ENCODE measurements at places on chromosomes 4 and X.

- no peak for DNase-seq
These were observed 1.2 kb downstream of the GUCY1A1 start for GRCh38 chr4:155667568-155668511.

GRCh38 chr4:114226179-114226578 is 246.7 kb upstream of the ARSJ start:
- no peak for DNase-seq

DNA sequence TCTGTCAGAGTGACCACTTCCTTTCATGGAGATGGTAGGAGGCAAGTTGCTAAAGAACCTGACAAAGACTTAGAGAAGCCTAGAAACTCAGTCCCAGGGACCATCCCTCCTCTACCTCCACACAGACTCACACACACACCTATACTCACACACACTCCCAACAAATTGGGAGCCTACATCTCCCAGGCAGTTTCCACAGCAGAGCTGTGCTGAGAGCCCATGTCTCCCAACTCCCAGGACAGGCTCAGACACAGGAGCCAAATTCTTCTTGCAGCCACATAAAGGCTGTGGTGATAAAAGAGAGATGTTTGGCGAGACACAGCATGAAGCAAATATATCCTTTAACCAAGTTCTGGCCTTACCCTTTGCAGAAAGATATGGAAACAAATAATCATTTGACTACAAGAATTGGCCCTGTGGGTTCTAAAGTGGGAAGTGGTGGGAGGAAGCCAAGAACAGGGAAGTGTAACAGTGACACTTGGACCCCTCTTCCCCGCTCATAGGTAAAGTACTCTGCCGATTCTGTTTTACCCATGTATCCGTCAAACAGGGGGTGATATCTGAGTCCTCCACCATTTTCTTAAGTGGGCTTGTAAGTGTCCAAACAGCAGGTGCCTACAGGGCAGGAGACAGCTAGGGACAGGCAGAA is 11.0 kb upstream of the IDS start:
- no peak for DNase-seq

DNA sequence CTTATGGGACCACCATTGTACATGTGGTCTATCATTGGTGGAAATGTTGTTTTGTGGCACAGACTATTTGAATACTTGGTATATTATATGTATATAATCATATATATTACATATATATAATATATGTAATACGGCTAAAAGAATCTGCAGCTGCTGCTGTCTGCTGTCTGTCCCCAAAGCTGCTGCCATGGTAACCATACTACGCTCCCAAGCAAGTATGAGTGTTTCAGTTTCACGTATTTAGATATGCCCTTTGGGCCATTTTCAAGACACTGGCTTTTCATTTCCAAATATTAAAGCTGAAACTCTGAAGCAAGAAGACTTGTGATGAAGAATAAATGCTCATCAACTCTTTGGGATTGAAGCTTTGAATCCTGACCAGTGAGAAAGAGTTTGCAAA is 42.0 kb upstream of the ARSJ start:
- no peak for DNase-seq

DNA sequence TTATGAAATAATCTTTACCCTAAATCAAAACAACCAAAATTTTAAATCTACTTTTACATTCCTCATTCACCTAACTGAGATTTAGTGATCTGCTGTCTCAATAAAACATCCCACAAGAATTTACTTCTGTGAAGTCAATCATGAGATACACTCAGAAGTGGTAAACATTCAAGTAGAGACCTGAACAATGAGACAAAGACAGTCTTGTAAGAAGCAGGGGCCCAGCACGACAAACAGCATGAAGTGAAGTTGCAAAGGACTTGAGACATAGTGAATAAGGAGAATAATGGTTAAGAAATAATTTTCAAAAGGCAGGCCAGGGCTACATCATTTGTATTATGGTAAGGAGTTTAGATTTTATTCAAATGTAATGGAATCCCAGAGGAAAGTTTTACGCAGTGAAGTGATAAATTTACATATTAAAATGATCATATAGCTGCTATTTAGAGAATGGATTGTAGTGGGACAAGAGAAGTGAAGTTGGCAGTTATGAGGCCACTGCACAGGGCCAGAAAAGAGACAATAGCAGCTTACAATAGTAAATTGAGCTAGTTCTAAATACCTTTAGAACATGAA is 101.9 kb downstream of the MAB21L2 start:
- no peak for DNase-seq

GRCh38 chr4:182862141-182862875 is 54.9 kb downstream of the DCTD start:
- no peak for DNase-seq

DNA sequence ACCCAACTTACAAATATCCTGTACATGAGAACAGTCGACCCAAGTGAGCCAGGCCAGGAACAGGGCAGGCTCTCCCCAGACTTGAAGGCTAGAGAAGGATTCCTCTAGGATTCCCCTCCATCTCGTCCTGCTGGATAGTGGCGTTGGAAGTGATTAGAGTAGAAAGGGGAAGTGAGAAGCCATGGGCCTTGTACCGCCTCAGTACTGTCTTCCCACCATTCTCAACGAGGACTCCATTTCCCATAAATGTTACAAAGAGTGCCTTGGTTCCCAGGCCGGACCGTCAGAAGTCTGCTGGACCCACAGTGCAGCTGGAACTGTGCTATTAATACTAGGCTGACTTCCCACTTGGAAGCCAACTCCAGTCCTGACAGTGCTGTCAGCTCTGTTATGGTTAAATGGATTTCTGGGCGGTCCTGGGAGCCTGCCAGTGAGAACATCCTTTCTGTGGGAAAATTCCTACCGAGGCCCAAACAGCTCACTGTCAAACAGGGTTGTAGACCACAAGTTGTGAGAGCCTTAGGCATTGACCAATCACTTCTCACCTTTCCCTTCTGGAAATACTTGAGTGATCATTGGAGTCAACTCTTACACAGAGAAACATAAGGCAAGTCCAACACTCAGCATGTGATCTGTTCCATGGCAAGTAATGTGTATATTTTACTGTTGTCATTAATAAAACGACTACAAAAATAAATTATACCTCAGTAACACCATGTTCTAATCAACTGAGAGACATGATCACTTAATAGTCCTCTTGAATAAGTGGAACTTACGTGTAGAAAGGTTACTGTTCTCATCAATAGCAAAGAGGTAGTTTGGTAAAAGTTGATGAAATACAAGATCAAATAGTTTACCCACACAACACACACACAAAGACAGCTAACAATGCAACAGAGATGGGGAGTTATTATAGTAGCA is 58.4 kb downstream of the AMELX start:
- DNase-seq: no peak

DNA sequence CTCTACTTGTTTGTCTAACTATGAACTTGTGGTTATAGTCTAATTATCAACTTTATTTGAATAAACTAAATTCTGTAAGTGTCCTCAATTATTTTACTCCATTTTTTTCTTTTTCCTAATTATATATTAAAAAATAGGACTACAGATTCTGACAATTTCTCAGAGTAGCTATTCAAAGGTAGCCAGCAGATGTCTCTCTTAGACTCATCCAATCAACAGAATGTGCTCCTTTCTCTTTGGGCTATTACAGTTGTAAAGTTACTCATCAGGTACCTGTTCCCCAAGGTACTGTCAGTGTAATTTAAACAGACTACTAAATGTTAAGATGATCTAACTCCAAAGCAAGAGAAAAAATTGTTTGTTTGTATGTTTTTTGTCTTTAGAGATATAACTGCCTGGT is 248.6 kb downstream of the PCDH18 start:
- no peak for DNase-seq

DNA sequence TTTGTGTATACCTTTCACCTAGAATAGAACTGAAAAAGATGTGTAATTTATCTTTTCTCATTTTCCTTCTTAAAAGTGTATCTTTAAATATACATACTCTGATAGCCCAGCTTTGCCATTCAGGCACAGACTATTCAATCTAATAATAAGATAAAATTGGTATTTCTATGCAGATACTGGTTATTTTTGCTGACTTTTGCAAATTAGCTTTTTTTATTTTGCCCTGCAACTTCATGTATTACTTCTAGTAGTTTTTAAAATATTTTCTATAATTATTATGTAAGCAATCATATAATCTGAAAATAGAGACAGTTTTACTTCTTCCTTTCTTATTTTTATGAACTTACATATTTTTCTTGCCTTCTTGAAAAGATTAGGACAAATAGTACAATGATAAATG is 45.4 kb upstream of the FREM3 start:
- DNase-seq: no peak

DNA sequence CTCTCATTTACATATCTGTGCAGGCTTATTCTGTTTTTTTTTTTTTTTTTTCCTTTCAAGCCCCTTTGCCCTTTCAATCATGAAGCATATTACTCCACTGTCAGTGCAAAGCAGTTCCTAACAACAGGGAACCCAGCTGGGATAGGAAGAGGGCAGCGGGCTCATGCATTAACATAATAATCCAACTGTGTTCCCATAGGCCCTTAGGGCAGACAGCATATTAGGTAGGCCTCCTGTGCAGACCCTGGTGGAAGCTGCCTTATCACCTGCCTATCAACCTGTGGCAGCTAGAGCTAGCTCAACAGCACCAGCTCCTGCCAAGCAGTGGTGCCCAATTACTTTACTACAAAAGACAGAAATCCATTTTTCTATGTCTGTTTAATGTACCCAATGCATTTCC is 49.3 kb downstream of the SLC10A7 start:
- no peak for DNase-seq

- no peak for DNase-seq
These were observed 58.5 kb upstream of the NUDT6 start for GRCh38 chr4:122980860-122981259.

DNA sequence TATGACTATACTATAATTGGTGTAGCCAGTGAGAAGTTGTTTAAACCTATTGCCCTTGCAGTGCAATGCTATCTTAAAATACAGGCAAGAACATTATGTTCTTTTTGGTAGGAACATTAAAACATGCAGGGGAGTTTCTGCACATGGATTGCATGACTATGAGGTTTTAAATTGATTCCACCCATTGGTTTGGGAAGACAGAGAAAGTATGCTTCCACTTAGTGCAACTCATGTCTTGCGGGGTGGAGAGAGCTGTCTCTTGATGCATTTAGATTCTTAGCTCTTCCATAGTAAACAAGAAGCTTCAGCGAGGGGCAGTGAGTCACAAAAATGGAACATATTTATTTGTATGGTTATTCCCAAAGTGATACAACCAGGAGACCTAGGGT is 39.5 kb upstream of the RASL11B start:
- no peak for DNase-seq

GRCh38 chr4:41709844-41710481 is 38.6 kb downstream of the PHOX2B start:
- no peak for DNase-seq

DNA sequence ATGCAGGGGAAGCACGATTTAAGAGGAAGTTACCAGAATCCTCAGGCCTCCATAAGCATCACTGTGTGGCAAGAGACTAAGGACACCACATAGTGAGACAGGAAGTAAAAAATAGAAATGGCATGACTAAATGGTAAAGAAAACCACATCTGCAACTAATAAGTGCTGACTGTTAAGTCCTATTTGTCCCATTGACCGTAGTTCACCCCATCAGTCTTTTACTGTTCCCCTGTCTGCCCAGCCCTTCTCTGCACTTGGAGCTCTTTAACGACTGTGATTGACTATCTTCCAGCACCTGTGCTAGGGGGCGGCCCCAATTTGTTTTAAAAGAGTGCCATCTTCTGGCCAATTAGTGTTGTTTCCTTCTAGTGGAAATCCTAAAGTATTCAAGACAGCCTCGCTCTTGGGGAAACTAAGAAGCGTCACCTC is 94.2 kb downstream of the MAOA start:
- peak; percentile 0 for DNase-seq

DNA sequence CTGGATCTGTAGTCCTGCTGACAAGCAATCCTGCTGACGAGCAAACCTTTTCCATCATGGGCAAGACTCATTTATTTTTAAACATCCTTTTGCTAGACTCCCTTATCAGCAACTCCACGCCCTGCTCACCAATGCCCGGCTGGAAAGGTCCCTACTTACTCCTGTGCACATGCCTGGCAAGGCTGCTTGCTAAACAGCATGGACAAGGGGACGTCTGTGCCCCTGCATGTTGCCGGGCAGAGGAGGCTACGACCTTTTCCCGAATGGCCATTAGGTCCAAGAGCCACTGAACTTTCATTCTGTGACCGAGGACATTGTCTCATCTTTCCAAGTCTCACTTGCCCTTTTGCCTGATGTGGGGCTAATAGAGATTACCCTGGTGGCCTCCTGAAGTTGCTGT is 98.6 kb downstream of the MGST2 start:
- DNase-seq: no peak

DNA sequence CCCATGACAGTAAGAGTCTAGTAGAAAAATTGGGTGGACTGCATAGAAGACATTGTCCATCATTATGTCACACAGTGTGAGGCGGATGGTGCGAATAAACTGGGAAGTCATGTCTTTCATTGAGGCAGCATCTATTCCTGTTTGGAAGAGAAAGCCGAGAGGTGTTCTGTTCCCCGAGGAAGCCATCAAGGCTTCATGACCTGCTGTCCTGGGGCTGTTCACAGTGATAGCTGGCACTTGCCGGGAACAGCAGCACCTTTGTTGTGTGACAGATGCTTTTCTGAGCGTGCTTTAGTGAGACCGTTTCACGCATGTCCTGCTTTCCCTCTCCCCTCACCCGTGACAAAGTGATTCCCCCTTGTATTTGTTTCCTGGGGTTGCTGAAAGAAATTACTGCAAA is 20.3 kb downstream of the RGS12 start:
- no peak for DNase-seq

- no peak for DNase-seq
These were observed 250.7 kb upstream of the GATB start for GRCh38 chr4:152011469-152011868.

DNA sequence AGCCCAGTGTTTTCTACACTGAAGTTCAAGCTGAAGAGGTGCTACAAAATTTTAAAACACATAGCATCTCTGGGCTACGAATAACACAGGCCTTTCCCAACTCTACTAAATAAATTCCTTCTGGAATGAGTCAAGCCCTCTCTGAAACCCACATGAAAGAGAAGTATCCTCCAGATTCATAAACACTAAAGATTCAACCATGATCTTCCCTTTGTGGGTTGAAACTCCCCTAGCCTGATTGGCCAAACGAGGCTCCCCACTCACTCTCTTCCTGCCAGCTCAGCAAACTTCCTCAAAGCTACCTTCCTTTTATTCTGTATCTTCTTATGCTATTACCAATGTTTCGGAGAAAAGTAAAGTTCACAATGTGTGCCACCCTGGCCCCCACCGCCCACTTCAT is 95.4 kb downstream of the NKX6-1 start:
- no peak for DNase-seq

DNA sequence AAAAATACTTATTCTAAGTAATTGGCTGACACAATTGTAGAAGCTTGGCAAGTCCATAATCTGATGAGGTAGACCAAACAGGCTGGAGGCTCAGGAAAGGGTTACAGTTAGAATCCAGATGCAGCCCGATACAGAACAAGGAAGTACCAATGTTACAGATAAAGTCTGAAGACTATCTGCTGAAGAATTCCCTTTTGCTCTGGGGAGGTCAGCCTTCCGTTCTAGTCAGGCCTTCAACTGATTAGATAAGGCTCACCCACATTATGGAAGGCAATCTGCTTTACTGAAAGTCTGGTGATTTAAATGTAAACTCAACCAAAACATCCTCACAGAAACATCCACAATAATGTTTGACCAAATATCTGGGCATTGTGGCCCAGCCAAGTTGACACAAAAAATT is 7.4 kb upstream of the DYNLT3 start:
- no peak for DNase-seq
